Activated naive CD4-positive, alpha-beta T cell treated with anti-CD3 and anti-CD28 coated beads, Interleukin-2, amount 10 ng/mL, durations not matched to agents 5 hours and 36 hours (primary cell): ENCODE measurements at places on chromosomes 3 and 15. TPM values are rescaled to one million over a fixed set of nuclear protein-coding genes. Genes with fewer than 3 reads are reported as not detected.

Gene ZNF770
- total RNA-seq = 39.7 TPM

Gene PLAAT1
- not detected for total RNA-seq

Gene ILDR1
- total RNA-seq = 0.10 TPM

Gene SEMA3G
- not detected for total RNA-seq

Gene SEC22C
- total RNA-seq = 51.2 TPM

Gene A4GNT
- total RNA-seq = not detected

Gene CCR8
- 0.76 TPM for total RNA-seq

Gene CHDH
- 0.43 TPM for total RNA-seq

Gene TLR9
- 0.14 TPM for total RNA-seq

Gene IMPG2
- total RNA-seq = 0.58 TPM

Gene TAGLN3
- not detected for total RNA-seq

Gene UBE2E2
- total RNA-seq = 7.9 TPM

Gene FEZF2
- not detected for total RNA-seq

Gene CLDN18
- not detected for total RNA-seq

Gene TRH
- total RNA-seq = not detected

Gene FSIP1
- 0.36 TPM for total RNA-seq

Gene PDHB
- 57.8 TPM for total RNA-seq

Gene ALDH1A2
- not detected for total RNA-seq

Gene GABRB3
- 0.07 TPM for total RNA-seq

Gene ABCC5
- 22.6 TPM for total RNA-seq

Gene RBPMS2
- total RNA-seq = not detected

Gene MAP2K5
- 19.0 TPM for total RNA-seq

Gene MAP1A
- 6.4 TPM for total RNA-seq

Gene GABRG3
- not detected for total RNA-seq

Gene ALDH1A3
- total RNA-seq = not detected

Gene GHRL
- total RNA-seq = 0.36 TPM

Gene FRMD5
- not detected for total RNA-seq

Gene ACVR2B
- total RNA-seq = 5.8 TPM

Gene TGM5
- total RNA-seq = not detected

Gene SPSB4
- not detected for total RNA-seq

Gene DAZL
- total RNA-seq = not detected

Gene TMIE
- 2.7 TPM for total RNA-seq

Gene LNP1
- total RNA-seq = 1.1 TPM

Gene OXTR
- total RNA-seq = 0.18 TPM

Gene NR2E3
- not detected for total RNA-seq
